ENCODE measurements at places on chromosomes 1 and 21.
A peak's percentile ranks its signal among the peaks of the same experiment; 100 is the strongest.

GRCh38 chr1:35298464-35298863 is 30.0 kb downstream of the ZMYM4 start:
- peak; percentile 62 for DNase-seq

GRCh38 chr21:46560568-46561444 is 44.1 kb downstream of the S100B start:
- no peak for DNase-seq

DNA sequence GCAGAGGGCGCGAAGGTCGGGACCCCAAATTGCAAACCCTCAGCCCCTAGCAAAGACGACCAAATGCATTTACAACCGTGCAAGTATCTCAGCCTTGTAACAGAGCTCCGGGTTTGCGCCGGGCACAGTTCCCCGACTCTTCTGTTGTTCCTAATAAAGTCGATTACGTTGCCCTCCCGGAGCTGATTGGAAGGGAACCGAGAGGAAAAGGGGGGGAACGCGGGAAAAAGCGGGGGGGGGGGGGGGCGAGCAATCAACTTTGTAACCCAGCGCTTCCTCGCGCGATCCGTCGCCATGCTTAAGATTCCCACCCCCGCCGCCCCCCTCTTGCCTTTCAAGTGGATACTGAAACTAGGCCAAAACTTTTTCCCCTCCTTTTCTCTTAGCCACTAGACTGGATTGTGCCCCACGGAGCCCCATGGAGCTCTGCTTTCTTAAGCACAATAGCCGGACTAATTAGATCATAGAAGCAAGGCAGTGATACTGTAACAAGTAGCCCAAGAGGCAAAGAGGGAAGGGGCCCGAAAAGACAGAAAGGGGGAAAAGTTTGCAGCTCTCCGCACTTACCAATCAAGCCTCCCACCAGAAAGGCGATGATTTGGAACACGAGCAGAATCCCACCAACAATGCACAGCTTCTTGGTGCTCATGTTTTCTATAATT is 565 bp downstream of the WLS start:
- DNase-seq: peak; percentile 40

- DNase-seq: peak; percentile 69
These were observed 17.9 kb downstream of the SLC9A1 start for GRCh38 chr1:27136998-27137542.

DNA sequence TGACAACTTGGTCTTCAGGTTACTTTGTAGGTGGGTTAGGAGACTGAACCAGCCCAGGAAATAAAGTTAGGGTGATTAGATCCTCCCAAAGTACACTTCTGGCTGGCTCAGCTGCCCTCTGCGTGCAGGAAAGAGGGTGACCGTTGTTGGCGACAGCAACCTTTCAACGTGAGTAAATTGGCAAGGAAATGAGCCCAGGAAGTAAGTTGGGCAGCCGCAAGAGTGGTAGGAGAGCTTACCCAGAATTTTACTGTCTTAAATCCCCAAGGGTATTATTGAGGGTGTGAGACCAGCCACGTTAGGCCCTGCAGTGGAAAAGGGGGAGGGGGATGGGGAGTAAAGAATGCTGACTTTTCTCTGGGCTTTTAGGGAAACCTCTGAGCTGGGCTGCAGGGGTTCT is 1.6 kb downstream of the TENT5C start:
- DNase-seq: no peak

GRCh38 chr21:37155186-37155585 is 82.1 kb downstream of the TTC3 start:
- no peak for DNase-seq

GRCh38 chr1:31830511-31830910 is 14.7 kb upstream of the SPOCD1 start:
- DNase-seq: no peak

GRCh38 chr1:183922197-183922596 is 115.3 kb downstream of the COLGALT2 start:
- DNase-seq: no peak

- no peak for DNase-seq
These were observed 65.7 kb downstream of the GADD45A start for GRCh38 chr1:67750691-67751054.

DNA sequence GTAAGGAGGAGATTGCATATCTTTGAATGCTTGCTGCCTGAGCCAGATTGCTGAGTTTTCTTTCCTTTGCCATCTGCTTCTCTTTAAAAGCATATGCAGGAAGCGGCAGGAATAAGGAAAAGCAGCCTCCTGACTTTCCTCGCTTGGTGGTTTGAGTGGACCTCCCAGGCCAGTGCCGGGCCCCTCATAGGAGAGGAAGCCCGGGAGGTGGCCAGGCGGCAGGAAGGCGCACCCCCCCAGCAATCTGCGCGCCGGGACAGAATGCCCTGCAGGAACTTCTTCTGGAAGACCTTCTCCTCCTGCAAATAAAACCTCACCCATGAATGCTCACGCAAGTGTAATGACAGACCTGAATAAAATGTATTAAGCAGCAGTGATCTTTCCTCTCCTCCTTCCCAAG is 1.5 kb downstream of the CORT start:
- DNase-seq: no peak

GRCh38 chr1:164685266-164686035 is 126.5 kb downstream of the PBX1 start:
- no peak for DNase-seq

DNA sequence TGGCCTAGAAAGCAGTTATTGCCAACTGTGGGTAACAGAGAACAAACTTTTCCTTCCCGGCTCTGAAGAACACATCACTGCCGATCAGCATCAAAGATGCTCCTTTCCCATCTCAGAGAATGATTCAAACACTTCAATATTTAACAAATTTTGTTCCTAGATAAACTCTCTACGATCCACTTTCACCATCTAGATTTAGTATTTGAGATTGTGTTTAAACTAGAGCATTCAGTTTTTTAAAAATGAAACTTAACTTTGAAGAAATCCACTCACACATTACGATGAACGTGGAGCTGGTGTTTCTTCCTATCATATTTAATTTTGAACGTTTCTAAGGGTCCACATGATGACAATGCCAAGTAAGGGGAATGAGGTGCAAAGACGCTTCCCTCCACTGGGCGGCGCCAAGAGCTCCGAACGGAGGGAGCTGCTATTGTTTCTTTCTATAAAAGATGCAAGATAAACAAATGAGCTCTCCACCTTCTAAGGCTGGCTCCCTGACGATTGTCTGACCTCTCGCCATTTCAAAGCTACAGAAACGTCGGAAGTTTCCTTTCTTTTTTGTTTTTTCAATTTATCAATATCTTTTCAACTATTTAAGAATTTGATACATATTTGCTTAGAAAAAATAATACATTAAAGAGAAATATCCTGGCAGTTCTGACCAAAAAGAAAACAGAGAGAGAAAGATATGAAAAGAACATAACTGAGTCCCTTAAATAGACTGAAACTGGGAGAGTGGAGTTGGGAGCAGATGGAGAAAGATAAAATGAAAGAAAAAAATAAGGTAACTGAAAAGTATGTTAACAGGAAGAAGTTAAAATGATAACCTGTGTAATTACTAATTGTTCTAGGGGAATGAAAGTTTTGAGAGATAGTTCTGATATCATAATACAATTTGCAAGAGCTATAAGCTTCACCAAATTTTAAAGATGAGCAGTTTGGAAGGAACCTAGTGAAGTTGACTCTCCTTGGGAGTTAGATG is 4.4 kb upstream of the BARHL2 start:
- DNase-seq: peak; percentile 77

GRCh38 chr1:247906504-247907047 is 11.2 kb downstream of the OR2W3 start:
- DNase-seq: peak; percentile 19

GRCh38 chr1:47298025-47298699 is 15.8 kb downstream of the STIL start:
- DNase-seq: no peak

- DNase-seq: no peak
These were observed 91.3 kb downstream of the ZSCAN20 start for GRCh38 chr1:33563699-33564098.

GRCh38 chr1:225767634-225768540 is 9.7 kb upstream of the SRP9 start:
- no peak for DNase-seq

DNA sequence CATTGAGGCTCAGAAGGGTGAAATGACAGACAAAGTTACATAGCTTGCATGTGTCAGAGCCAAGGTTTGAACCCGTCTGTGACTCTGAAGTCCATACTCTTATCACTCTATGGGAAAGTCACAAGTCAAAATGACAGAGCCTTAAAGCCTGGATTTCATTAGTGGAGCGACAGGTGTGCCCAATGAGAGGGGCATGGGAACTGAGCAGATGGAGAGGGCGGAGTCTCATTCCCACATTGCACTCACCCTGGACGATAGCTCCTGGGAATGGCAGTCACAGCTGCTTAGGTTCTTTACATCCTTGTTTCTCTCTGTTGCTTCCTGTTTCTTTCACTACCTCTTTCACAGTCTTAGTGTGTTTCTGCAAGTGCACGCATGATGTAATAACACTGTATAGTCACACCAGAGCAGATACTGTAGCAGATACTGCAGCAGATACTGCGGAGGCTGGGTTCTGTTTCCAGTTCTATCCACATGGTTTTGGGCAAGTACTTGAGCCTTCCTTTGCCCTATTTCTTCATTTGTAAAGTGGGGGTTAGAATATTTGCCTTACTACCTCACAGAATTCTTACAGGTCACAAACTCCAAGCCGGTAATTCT is 127.2 kb downstream of the ZSCAN20 start:
- peak; percentile 7 for DNase-seq

GRCh38 chr21:44414291-44415072 is 40.8 kb upstream of the LRRC3 start:
- DNase-seq: no peak

DNA sequence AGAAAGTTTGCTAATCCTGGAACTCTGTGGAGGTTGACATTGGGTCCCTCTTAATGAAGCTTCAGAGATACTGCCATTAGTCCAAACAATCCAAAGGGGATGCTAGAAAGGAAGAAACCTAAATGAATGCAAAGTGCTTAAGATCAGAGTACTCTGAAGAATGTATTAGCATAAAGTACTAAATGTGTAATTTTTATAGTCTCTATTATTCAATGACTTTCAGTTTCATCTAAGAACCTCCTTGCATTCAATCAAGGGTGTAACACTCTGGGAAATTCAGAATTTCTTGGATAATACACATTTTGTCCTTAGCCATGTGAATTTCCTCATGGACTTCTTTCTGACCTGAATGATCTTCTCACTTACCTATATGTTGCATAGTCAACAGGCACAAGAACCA is 1078.5 kb upstream of the ADGRL4 start:
- DNase-seq: no peak

DNA sequence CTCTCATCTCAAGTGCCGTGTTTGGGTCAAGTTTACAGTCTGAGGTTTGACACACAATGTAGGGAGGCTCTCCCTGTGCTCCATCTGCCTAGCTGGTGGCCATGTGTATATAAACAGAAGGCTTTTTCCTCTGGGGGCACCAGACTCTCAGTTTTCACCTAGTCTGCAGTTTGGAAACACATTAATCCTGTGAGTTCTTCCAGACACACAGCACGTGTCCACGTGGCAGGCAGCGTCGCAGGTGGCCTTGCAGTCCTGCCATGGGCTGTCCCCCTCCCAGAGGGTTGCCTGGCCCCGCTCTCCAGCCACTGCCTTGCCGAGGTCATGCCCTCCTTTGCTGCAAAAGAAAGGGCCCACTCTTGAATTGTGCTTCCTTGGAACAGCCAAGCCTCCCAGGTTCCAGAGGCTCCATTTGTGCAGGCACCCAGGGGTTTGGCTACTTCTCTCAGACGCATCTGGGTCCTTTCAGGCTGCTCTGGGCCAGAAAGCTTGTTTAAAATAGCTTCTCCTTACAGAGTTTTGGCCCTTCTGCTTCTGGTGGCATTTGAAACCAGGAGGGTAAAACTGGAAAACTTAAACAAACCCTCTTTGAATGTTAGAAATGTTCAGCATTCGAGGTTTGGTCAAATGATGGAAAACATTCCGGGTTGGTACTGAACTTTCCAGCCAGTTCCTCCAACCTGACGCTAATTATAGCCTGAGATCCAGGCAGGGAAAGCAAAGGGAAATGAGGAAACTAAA is 4.4 kb upstream of the RUNX1 start:
- DNase-seq: no peak

DNA sequence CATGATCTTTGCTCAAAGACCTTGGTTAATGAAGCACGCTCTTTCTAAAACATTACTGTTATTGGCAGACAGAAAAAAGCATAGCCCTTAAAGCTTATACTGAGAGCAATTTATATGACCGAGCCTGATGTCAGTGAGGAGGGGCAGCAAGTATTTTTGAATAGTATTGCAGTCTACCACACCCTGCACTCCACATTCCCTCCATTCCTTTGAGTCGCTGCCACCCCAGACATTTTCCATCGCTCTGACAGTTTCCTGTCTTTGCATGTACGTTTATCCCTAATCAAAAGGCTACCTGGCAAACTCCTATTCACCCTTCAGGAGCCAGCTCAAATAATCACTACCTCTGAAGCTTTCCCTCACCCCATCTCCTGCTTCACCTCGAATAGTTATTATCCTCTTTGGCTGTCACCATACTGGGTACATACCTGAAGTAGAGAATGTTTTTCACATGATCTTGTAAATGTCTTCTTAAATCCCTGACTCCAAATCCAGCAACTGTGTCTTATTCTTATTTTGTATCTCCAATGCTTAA is 5.5 kb upstream of the JUN start:
- DNase-seq: no peak
